ENCODE measurements at places on chromosomes 4 and X. TPM values are rescaled to one million over a fixed set of nuclear protein-coding genes. Genes with fewer than 3 reads are reported as not detected.

GRCh38 chrX:101462892-101463291 is 22.4 kb upstream of the ARMCX4 start:
- peak; percentile 13 for DNase-seq

DNA sequence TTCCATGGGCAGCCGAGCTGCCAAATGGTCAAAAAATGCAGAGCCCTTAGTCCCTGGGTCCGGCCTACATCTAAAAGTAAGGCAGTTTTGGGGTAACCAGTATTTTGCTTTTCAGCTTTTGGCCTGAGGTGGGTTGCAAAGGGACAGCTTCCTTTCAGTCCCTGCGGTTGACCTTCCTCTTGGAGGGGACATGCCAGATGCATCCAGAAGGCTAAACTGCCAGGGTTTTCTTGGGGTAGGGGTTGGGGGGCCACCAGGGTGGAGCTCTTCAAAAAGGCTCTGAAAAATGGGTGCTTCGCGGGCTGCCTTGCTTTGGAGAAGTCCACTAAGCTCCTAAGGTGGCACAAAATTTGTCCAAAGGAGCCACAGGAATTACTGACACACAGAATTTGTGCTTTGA is 120.7 kb downstream of the UBE2K start:
- DNase-seq, result no peak

DNA sequence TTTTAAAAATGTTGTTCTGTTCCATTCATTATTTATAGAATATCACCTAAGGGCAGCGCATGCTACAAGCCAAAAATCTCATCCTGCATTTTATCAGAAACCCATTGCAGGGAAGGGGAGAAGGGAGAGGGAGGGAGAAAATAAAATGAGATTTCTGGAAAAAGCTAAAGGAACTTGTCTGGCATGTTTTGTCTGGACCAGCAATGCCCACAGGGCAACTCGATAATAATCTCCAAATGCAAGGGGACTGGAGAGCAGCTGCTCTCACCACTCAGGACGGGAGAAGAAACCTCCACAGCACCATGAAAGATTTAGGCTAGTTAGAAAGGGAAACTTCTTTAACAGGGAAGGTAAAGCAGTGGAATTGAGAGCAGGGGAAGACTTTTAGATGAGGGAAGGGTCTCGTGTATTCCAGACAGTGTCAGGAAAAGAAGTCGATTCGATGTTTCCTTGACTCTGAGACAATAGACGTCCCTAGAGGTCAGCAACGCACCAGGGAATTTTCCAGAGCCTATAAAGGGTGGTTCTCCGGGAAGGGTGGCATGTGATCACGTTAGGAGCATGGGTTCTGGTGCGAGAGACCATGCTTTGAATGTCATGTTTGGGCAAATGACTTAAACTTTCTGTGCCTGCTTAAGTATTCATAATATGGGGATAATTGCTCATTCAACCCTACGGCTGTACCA is 132.2 kb upstream of the NDP start:
- DNase-seq, result no peak

- DNase-seq, result no peak
These were observed 123.2 kb upstream of the IGFBP7 start for GRCh38 chr4:57233386-57233785.

DNA sequence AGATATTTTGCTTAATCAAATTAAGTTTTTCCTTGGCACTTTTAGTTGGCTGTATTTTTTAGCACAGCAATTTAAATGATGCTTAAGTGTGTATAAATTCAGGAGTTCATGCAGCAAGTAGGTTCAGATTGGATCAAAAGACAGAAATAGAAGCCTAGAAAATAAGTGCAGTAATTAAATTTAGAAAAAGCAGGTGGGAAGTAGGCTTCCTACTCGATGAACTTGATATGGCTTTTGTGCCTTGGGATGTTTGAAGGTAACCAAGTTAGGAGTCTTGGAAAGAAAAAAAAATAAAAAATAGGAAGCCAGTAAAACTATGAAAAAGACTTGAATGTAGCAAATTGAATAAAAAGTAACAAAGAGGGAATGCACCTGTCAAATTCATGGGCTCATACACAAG is 372.3 kb downstream of the SPOCK3 start:
- no peak for DNase-seq

DNA sequence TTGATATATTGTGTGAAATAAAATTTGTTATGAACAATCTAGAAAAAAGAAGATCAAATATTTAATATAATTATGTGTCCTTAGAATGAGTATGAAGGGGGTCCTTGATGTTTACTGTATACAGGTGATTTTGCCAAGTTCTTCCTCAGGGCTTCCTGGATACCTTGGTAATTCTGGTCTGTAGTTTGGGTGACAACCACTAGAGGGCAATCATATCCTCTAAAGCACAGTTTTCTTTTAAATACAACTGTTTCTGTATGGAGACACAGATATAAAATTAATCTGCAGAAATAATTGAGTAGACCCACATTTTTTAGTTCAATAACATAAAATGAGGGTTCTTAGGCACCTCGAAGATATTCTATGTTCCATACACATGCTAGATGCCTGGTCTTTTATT is 157.7 kb downstream of the SPANXN1 start:
- peak; percentile 38 for DNase-seq

DNA sequence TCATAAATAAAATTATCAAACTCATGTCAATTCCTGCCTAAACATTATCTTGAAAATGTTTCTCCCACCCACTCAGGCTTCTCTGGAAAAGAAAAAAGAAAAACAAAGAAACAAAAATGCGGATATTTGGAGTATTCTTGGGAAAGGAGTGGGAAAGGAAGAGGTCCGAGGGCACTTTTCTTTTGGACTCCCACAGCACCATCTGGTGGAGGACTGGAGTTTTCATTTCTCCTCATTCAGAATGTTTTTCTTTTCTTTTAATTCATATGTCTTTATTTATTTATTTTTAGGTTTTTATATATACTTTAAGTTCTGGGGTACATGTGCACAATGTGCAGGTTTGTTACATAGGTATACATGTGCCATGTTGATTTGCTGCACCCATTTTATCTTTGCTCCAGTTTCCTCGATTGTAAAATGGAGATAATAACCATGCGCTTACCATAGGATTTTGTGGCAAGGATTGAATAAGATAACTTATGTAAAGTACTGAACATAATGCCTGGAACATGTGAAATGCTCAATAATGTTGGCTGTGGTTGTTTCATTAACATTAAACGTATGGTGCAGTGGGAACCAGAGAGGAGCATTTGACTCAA is 8.0 kb upstream of the KCNE5 start:
- DNase-seq, result no peak

DNA sequence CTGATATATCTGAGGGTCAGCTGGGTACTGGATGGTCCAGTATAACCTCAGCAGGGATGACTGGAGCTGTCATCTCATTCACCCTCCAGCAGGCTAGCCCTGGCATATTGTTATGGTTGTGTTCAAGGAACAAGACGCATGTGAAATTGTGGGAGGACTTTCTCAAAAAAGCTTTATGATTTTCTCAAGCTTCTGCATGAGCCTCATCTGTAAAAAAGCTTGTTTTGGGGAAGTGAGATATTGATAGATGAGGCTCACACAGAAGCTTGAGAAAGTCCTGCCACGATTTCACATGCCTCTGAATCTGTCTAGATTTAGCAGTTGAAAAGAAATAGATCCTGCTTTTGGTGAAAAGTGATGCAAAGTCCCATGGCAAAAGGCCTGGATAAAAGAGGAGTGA is 93.4 kb downstream of the SPCS3 start:
- no peak for DNase-seq

Gene CSAG1
- total RNA-seq, result not detected

- DNase-seq, result no peak
These were observed 127.7 kb downstream of the RBMX2 start for GRCh38 chrX:130529531-130529930.

DNA sequence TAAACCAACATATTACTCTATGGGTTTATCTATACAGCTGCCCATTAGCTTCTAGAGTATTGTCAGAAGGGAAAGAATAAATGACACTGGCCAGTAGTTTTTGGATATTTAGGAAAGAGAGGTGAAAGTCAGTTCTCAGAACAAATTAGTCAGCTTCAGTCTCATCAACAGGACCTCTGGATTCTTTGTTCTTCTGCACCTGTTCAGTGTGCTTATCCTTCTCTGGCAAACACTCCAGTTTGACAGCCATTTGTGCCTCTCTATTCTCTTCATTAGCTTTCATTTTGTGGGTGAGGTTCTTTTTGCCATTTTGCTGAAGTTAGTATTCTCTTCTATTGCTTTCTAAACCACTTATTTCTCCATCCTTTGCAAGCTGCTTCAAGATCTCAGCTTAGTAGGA is 107.0 kb downstream of the PCDH18 start:
- DNase-seq, result no peak

DNA sequence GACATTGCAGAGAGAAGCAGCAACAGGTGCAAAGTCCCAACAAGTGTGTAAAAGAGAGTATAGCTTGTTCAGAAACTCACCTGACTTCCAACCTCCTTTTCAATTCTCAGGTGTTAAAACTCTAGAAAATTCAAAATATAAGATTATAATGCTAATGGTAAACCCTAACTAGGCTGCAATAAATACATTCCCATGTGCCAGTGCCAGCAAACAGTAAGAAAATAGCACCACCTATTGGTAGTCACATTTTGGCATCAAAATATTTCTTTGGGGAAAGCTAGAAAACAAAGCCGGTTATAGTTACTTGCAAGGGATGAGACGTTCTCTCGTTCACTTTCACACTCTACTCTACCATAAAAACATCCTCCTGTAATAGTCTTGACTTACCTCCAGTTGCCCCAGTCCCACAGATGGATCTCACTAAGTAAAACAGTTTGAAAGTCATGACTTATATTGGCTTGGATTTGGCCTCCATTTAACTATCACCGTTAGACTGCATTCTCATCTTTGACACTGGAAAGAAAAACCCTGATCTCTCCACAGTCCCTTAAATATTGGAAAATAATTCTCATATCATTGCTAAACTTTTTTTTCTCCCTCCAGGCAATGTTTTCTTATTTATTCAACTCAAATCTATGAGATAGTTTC is 9.6 kb downstream of the BMP3 start:
- no peak for DNase-seq

DNA sequence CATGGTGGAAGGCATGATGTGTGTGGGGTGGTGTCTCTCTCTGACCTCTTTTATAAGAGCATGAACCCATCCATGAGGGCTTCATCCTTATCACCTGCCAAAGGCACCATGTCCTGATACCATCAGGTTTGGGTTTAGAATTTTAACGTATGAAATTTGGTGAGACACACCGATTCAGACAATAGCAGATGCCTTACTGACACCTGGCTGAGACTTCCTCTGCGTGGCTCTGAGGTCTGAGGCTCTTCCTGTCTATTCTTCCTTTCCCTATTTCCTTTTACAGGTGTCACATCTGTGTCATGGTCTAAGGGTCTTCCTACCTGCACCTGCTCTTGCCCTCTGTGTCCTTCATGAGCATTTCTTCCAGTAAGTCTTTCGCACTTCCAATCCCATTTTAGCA is 320.7 kb upstream of the CLNK start:
- DNase-seq, result no peak

Gene FGF2
- total RNA-seq, result 21.7 TPM

Gene GPR50
- 0.26 TPM for total RNA-seq

DNA sequence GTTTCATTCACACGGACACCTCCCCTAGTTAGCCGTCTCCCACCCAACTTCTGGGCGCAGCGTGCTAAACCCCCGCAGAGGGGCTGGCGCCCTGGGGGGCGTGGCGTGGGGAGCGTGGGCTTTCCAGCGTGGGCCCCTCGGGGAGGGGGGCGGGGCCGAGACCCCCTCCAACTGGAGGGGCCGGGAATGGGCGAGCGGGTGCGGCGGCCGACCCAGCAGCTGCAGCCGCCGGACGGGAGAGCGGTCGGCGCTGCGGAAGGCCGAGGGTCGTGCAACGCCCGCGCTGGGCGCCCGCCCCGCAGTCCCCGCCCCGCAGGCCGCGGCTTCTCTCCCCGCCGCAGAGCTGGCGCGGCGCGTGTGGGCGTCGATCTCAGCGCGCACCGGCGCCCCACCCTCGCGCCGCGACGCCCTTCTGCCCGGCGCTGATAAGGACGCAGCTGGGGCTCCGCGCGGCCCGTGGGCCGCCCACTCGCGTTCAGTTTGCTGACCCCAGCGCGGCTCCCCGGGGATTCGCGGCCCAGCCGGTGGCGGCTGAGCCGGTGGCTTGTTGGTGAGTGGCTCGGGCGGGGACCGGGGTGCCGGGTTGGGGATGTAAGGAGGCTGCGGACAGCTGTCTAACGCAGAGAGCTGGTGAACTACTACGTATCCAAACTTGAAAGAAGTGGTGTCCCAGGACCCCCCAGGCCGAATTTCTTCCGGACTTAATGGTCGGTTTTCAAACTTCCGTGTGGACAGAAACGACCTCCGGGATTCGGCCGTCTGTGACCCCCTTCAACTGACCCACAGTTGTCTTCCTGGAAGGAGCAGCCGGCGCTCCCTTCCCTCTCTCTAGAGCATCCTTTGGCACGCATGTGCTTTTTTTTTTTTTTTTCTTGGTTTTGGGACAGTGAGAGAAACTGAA is 1.5 kb downstream of the FHDC1 start:
- DNase-seq, result no peak

Gene CDS1
- total RNA-seq, result 16.1 TPM

Gene COL4A6
- 0.28 TPM for total RNA-seq

DNA sequence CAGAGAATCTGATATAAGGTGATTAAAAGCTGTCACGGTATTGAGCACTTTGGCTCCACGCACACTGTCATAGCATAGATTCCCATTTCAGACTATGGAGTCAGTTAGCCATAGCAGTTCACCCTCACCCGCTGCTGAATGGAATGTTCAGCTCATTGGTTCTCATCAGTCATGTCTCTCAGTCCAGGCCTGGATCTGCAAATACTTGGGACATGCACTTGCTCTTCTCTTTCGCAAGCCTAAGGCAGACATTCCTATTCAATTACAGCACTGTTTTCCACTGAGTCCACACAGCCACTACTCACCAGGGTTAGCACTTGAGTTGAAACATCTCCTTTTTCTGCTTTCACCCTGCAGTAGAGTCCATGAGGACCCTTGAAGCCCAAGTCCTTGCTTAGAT is 30.6 kb upstream of the SCML1 start:
- no peak for DNase-seq

- peak; percentile 56 for DNase-seq
These were observed 293.4 kb upstream of the BOD1L1 start for GRCh38 chr4:13920901-13921300.

- no peak for DNase-seq
These were observed 2085.4 kb downstream of the ARAP2 start for GRCh38 chr4:34158878-34159277.

Gene TRAM1L1
- 0.72 TPM for total RNA-seq

Gene MGARP
- total RNA-seq, result 2.3 TPM

DNA sequence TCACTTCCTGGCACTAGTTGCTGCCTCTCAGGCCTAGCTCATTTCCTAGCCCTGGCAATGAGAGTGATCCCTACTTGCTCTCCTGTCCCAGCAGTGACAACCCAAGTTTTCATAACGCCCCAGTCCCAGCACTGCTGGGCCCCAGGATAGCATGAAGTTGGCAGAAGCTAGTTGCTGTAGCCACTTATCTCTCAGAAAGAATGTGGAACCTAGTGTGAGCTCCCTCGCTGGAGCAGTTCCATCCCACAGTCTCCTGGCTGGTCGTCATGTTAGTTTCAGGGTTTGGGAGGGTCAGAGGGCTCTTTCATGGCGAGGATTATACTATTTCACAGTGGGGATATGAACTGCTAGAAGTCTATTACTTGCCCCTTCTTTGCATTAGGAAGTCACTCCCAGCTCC is 5.1 kb downstream of the PF4 start:
- no peak for DNase-seq

All from Panc1 (cell line).